ENCODE measurements at places on chromosomes 5 and 9.

DNA sequence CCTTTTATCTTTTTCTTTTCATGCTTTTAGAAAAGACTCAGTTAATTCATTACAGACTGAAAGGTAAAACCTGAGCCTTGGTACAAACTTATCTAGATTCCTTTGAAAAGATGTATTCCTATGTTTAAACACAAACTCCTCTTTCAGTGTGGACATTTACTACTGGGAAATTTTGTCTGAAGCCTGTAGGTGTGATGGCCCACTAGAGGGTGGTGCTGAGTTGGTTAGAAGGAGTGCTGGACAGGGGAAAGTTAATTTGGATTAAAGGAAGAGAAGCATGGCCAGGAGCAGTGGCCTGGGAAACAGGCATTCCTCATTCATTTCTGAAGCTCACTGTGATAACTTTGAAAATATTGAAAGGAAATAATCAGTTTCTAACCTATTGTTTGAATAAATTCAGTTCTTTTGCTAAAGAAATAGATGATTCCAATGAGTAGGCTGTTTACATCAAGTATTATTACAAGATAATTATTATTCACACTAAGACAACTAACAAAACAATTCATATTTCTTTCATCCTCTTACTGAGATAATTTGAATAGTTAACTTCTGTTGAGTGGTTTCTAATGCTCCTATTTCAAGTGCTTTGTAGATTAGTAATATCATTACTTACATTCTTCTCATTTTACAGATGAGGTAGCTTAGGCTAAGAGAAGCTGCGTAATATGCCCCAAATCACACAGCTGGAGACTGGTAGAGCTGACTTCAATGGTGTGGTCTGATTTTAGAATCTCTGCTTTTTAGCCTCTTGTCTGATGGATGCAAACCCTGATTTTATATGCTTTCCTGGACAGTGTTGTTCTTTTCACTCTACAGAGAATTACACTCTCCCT, 150.9 kb downstream of the ADGRV1 start:
- DNase-seq, result no peak

DNA sequence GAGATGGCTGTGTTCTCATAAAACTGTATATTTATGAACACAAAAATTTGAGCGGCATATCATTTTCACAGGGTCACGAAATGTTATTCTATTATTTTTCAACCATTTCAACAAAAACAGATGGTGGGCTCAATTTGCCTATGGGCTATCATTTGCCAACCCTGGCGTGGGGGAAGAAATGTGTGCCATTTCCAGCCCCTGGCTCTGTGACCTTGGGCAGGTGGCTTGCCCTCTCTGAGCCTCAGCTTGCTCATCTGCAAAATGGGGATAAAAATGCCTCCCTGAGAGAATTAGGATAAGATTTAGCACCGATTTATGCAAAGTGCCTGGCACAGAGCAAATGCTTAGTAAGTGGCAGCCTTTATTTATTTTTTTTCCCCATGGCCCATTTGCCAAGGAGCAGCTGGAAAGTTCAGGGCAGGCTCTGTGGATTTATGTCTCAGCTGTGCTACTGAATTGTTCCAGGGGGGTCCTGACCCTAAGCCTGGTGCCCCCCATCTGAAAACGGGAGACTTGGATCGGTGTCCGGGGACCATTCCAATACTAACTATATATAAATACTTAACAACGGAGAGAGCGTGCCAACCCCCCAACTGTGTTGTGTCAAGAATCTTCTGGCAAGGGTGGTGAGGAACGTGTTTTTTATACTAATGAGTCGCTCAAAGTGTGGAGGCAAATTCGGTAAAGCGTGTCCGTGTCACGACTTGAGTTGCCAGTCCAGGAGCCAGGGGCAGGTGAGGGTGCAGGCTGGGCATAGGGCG, 34.5 kb downstream of the HRH2 start:
- no peak for DNase-seq

DNA sequence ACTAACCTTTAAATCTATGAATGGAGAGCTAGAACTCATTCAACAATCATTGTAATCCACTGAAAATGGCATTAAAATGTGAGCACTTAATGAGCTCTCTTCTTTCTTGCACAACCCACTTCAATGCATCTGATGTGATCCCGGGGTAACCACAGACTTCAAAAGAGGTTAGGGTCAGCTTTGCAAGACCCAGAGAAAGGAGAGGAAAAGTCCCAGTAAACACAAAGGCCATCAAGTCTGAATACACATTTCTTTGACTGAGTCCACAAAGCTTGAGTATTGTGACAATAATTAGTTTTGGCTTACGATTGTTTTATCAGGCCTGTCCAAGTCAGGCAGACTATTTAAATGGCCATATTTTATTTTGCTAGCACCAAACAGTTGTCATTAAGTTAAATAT, 148.8 kb upstream of the ZNF608 start:
- peak; percentile 3 for DNase-seq

GRCh38 chr5:145979270-145980223, 43.2 kb downstream of the SH3RF2 start:
- no peak for DNase-seq

- no peak for DNase-seq
Observed at GRCh38 chr5:112878760-112879159, 17.7 kb downstream of the SRP19 start.

DNA sequence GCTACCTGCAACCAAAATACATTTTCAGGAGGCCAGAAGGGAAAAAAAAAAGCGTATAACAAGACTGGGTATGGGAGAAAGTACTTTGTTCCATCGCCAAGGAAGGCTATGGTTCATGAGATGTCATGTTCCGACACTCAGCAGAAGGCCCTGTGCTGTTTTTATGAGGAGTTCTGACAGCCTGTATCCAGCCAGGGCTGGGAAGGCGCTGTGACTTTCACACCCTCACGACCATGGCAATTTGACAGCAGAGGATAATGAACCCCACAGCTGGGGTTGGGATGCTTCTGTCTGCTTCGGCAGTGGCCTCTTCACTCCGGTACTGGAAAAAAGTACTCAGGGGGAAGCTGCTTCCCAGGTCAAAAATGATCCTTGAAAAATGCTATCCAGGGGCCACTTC, 154.4 kb downstream of the PRELID2 start:
- DNase-seq, result no peak
